ENCODE measurements at places on chromosomes 12 and 14. TPM values are rescaled to one million over a fixed set of nuclear protein-coding genes. Genes with fewer than 3 reads are reported as not detected.

DNA sequence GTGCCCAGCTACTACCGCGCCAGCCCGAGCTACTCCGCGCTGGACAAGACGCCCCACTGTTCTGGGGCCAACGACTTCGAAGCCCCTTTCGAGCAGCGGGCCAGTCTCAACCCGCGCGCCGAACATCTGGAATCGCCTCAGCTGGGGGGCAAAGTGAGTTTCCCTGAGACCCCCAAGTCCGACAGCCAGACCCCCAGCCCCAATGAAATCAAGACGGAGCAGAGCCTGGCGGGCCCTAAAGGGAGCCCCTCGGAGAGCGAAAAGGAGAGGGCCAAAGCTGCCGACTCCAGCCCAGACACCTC, 697 bp downstream of the HOXC10 start:
- DNase-seq, result no peak

- DNase-seq, result peak; percentile 37
Measured at GRCh38 chr12:39427360-39427808, 15.5 kb downstream of the KIF21A start.

DEPDC4 gene
- 1.4 TPM for total RNA-seq

- no peak for DNase-seq
Measured at GRCh38 chr12:79444089-79444488, 246.7 kb downstream of the PAWR start.

DNA sequence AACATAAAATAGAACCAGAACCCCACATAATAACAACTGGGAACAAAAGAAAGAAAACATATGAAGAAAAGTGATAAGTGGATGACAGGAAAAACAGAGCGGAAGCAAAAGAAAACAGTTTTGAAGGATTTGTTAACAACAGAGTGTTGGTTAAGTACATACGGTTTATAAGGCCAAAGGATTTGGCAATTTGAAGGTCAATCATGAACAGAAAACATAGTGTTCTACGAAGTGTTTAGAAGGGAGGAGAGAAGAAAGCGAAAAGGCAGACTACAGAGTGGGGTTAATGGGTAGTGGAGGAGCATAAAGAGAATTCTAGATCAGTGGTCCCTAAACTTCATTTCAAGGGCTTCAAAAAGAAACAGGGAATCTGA, 3.9 kb upstream of the AP4S1 start:
- DNase-seq, result no peak

GRCh38 chr14:62445570-62445969, 599.7 kb downstream of the KCNH5 start:
- no peak for DNase-seq

- DNase-seq, result no peak
Measured at GRCh38 chr12:111296906-111297463, 71.9 kb downstream of the PHETA1 start.

DNA sequence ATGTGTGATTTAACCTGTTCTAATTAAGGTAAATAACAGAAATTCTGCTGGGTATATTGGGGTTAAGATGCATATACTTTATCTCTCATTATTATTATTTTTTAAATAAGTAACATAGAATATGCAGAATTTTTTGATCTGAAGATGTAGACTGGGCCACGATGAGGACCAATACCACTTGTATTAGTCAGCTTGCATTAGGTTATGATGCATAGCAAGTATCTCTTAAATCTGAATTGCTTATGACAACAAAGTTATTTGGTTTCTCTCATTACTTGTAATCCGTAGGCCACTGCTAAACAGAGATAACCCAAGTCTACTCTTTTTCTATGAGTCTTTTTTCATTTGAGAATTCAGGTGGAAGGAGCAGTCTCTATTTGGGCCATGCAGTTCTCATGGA, 145.5 kb upstream of the NOVA1 start:
- no peak for DNase-seq

DNA sequence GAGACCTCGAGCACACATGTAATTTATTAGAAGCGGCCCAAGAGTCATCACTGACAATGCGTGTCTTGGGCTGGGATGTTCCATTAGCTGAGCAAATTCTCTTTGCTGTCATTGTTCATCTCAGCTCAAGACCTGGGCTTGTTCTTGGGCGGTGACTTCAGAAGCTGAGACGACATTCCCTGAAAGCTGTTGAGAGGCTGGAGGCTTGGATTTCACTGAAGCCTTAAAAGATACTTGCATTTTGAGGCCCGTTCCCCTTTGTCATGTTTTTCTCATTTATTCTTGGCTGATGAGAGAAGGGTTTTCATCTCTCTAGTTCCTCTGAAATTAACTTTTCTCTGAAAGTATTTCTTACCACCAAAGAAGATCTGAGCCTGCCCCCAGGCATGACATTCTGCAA, 16.6 kb upstream of the SUSD6 start:
- DNase-seq, result no peak

GRCh38 chr14:63039866-63040265, 5.4 kb downstream of the KCNH5 start:
- peak; percentile 55 for DNase-seq

DNA sequence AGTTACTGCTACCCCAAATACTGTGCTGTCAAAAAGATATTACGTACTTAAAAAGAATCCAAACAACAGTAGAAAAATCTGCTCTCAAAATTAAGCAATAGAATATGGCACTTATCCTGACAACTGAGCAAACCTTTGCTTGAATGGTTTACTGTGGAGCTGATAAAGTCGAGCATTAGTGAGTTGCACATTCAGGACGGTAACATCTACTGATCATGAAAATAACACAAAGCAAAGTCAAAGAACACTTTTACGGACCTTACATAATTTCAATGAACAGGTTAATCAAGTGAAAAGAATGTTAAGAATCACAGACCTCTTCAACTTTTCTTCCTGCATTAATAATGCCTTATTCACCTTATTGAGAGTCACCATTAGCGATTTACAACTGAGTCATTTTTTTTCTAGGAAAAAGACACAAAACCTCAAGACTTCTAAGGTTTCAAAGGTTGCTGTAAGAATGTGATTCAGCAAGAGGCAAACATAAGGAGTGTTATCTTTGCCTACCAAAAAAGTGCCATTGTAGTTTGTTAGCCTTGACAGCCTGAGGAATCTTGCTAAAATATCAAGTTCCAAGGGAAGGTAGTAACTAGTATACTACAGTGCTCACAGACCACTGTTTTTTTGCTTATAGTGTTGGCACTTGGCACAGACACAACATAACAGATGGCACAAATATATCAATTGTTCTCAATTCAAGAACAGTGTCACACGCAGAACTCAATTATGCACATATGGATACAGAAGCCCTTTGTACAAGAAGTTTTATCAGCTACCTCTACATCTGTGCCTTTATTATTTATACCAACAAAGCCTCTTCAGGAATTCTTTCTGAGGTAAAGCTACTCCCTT, 334.2 kb upstream of the RPL10L start:
- DNase-seq, result no peak

MAP1LC3B2 gene
- 3.4 TPM for total RNA-seq

DIO2 gene
- 0.26 TPM for total RNA-seq

GRCh38 chr12:132523576-132524331, 33.8 kb downstream of the FBRSL1 start:
- DNase-seq, result peak; percentile 66

SLC5A8 gene
- total RNA-seq, result not detected

RIMBP2 gene
- not detected for total RNA-seq

GRCh38 chr12:64933791-64934190, 109.3 kb downstream of the TBC1D30 start:
- no peak for DNase-seq

DACT1 gene
- total RNA-seq, result not detected

- peak; percentile 16 for DNase-seq
Measured at GRCh38 chr12:14892726-14893505, 7.3 kb upstream of the MGP start.

DNA sequence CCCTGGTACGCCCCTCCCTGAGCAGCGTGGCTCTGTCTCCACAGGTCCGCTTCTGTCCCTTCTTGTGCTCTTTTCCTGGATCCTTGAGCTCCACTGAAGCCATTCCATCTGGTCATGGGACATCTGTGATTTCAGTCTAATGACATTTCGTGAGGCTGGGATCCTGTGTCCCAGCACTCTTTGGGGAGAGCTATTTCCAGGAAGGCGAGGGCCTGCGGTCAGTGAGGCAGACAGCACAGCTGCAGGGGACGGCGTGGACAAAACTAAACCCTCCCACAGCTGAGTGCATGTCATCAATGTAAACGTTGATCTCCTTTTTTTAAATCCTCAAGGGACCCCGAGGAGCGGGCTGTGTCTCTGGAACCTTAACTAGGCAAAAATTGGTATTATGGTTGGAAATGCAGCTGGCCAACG, 127.7 kb downstream of the DACT1 start:
- no peak for DNase-seq

RIC8B gene
- total RNA-seq, result 10.0 TPM

GRCh38 chr14:88166616-88167015, 156.5 kb downstream of the KCNK10 start:
- peak; percentile 52 for DNase-seq

Measured in MCF 10A (cell line).